ENCODE measurements at places on chromosomes 13 and 19. TPM values are rescaled to one million over a fixed set of nuclear protein-coding genes. Genes with fewer than 3 reads are reported as not detected.

Gene ELSPBP1
- not detected for polyA plus RNA-seq

Gene RFX2
- 7.1 TPM for polyA plus RNA-seq

Gene ODAD3
- 0.18 TPM for polyA plus RNA-seq

- no peak overlapping the region for H3K4me3 ChIP-seq
- no peak for DNase-seq
- H3K36me3 ChIP-seq = no peaks in the 10 kb centered on the region
- H3K4me1 ChIP-seq = no peaks in the 10 kb centered on the region
- H3K27ac ChIP-seq = no peak overlapping the region
Measured at GRCh38 chr13:25440061-25440460, 68.3 kb downstream of the ATP8A2 start.

DNA sequence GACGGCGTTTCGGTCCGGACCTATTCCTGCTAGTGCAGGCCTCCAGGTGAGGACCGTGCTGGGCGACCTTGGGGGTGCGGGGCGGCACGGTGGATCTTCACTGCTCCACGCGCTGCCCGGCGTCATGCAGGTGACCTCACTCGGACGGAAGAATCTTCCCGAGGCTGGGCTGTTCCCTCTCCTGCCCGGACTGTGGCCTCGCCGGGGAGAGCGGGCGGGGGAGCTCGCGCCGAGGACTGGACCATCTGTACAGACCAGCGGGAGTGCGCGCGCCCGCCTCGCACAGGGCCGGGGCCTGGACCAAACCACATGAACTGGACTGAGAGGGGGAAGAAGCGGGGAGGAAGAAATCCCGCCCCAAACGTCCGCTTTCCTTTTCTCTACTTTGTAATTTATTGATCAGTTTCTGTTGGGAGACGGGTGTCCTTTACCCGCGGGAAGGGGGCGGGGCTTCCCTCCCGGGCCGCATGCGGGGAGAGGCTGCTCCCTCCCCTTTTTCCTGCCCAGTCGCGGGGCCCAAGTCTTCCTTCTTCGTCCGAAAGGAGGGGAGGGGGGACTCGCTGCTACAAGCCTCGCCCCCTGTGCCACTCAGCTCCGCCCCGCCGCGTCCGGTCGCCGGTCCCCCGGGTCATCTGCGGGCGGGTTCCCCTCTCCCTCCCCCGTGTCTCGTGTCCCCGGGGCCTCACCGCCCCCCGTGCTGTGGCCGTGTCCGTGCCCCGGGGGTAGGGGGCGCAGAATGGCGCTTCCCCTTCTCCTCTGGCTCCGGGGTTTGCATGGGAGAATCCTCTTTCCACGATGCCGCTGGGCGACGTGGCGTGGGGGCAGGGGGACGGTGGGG lies 4.9 kb downstream of the HRC start:
- H3K4me1 ChIP-seq = peaks cover 44% of the 10 kb centered on the region
- no peak overlapping the region for H3K27ac ChIP-seq
- DNase-seq = peak; percentile 65
- H3K36me3 ChIP-seq = no peaks in the 10 kb centered on the region
- peak overlapping the region; percentile 76 for H3K4me3 ChIP-seq
- H3K27me3 ChIP-seq = peaks cover 56% of the 10 kb centered on the region

All from B cell (primary cell).